ENCODE measurements at places on chromosomes 6 and 20.
A peak's percentile ranks its signal among the peaks of the same experiment; 100 is the strongest.

DNA sequence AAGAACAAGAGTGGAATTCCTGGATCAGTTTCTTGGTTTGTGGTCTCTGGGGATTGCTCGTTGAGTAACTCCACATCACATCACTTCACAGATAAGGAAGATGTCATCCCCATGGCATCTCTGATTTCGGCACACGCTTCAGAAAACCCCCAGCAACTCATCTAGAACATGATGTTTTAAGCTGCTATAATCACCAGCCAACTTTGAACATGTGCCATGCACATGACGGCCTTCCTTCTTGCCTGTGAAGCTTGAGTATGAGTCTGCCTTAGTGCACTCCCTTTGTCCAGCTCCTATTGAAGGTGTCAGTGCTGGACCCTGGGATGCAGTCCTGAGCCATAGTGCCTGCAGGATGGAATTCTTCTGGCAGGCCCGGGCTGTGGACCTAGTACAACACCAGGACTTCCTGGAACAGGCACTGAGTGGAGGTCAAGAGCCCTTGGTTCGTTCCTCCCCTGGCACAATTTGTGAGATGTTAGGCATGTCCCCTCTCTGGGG, 231.5 kb upstream of the SUPT3H start:
- DNase-seq: no peak

GRCh38 chr6:35948725-35949124, 27.8 kb upstream of the SRPK1 start:
- no peak for DNase-seq

- peak; percentile 63 for DNase-seq
These were observed 24.7 kb downstream of the TTLL9 start for GRCh38 chr20:31894980-31895675.

DNA sequence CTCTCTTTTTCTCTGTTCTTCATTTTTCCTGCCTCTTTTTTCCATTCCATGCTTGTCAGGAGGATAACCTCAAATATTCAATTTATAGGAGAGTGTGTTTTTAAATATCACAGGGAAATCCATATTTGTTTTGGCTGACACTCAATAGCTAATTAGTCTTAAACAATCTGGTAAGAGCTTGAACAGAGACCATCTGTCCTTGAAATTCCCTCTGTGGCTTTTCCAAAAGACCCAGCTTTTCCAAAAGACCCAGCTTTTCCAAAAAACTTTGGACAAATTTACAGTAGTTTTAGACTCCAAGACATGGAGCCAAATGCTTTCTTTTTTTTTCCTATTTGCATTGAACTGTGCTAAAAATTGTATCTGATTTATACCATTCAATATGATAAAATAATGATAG, 127.4 kb upstream of the FAM83B start:
- DNase-seq: no peak

GRCh38 chr6:85966828-85967227, 324.1 kb upstream of the SYNCRIP start:
- no peak for DNase-seq

DNA sequence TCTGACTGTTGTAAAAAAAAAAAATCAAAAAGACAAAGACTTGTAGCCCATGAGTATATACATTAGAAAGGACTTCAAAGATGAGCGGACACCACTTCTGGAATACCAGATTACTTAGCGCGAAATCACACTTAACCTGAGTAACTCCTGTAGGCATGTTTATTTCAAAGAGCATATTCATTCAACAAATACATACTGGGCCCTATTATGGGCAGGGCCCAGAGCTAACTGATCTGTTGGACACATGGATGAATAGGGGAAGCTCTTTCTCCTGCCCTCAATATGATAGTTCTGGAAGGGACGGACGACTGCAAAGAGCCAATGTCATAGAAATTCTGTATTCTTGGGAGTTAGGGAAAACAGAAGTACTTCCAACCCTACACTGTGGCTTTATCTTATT, 12.3 kb downstream of the MAN1A1 start:
- DNase-seq: no peak

Measured in prostate gland (tissue), 2 donors.